ENCODE measurements at places on chromosomes 7 and 10.

GRCh38 chr10:65907199-65907712 lies 1018.6 kb upstream of the LRRTM3 start:
- no peak for DNase-seq

GRCh38 chr10:95133016-95133752 lies 60.9 kb upstream of the ACSM6 start:
- peak; percentile 0 for DNase-seq

- no peak for DNase-seq
Measured at GRCh38 chr10:4780782-4781181, 45.2 kb upstream of the AKR1E2 start.

GRCh38 chr10:122404576-122404975 lies 30.1 kb downstream of the PLEKHA1 start:
- no peak for DNase-seq

DNA sequence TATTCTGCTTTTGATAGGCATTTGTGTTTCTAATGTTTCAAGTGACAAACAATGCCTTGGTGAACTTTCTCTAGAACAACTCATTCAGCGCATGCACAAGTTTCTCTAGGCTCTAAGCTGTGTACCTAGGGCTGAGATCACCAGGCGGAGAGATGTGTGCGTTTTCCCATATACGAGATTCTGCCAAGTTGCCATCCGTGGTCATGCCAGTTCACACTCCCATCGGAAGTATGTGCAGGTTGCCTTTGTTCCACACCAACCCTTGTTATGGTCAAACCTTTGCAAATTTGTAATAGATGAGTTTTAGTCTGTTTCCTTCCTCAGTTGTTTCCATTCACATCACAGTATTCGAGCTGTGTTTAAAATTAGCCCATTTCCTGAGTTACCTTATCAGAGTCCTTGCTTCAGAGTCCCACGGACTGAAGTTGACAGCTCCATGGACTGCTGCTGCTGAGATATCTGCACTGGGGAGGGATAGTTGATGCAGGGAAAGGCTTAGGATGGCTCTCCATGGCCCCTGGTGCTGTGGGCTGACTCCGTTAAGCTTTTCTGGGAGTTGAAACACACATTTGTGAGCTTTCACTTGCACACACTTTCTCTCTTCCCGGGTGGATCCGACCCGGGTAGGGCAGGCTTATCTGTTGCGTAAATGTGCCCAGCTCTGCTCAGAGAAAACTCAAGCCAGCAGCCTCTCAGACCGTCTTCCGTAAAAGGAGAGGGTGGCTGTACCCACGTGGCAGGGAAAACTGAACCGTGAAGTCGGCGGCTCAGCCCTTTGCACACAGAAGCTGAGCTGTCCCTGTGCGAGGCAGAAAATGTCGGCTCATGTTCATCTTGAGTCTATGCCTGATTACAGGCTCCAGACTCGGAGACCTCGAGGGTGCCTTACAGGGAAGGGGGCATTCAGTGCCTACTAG lies 49.4 kb downstream of the HK1 start:
- no peak for DNase-seq

- DNase-seq = no peak
Measured at GRCh38 chr10:44742248-44742647, 168.9 kb upstream of the TMEM72 start.

DNA sequence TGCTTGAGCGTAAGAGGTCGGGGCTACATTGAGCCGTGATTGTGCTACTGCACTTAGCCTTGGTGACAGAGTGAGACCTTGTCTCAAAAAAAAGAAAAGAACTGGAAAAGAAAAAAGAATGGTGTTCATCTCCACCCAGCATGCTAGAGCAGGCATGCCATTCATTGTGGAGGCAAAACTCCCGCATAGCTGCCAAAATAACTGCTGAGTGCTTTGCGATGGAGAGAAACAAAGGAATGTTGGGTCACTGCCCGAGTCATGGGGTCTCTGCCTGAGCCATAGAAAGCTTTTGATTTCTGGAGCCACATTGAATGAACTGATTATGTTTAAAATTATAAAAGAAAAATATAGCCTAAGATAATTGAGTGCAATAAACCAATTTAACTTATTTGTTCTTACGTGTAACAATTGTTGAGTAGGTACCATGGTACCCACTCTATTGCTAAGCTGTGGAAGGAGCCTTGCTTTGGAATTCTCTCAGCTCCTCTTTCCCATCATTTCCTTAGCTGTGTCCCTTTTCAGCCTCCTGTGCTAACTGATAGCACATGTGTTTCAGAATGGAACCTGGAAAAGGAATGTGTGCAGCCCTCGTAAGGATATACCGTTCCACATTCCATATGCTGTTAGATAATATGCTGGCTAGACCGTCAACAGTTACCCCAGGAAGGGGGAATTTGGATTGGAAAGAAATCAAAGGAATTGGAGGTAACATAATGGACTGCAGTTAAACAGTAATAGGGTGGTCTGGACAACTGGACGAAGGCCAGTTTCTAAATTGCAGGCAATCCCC lies 99.0 kb downstream of the KIAA1217 start:
- no peak for DNase-seq

GRCh38 chr7:41203542-41203941 lies 499.3 kb downstream of the INHBA start:
- no peak for DNase-seq

DNA sequence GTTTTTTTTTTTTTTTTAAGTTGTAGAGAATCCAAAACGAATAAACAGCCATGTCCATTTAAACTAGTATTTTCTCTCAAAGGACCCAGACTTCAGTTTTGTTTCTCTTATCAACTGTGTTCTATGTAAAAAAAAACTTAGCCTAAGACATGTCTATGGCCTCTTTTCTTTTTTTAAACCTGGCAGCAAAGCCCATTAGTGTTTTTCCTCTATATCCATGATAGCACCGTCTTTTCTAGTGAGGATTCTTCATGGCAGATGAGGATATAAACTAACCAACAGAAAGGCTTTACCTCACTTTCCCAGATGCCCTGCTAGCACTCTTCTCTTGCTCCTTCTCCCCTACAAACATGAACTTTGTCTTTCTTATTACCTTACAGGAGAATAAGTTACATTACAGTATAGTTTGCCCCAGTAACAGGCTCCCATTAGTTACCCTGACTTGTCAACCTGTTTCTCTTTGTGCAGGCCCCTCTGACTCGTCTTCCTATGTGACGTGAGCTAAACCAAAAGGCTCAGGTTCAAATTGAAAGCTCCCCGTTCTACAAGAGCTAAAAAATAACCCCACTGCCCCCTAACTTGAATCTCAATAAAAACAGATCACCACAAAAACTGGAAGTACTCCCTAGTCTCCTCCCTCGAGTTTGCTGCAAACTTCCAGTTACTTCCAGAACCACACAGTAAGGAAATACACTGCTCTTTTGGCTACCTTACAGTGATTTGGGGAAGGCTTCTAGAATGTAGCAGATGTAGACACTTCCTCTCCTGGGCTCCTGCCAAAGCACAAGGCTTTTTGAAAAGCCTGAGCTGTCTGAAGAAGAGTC lies 20.1 kb downstream of the P4HA1 start:
- no peak for DNase-seq

GRCh38 chr10:49651039-49651835 lies 28.2 kb upstream of the C10orf53 start:
- DNase-seq = no peak

DNA sequence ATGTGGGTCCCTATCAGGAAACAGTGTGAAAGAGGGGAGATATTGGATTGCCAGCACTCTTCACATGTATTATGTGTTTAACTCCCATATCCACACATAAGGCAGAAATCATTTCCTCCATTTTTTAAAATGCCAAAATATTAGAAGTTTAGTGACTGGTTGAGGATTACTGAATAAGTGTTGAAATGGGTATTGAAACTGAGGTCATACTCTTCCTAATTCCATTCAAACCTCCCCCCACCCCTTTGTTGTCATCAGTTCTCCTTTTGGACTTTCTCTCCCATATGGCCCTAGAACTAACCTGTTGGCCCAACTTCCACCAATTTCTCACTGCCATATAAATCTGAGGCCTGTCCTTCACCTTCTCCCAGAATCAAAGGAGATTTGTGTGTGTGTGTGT lies 81.6 kb downstream of the EVX1 start:
- DNase-seq = no peak

GRCh38 chr7:82631998-82632397 lies 188.4 kb upstream of the CACNA2D1 start:
- DNase-seq = no peak

DNA sequence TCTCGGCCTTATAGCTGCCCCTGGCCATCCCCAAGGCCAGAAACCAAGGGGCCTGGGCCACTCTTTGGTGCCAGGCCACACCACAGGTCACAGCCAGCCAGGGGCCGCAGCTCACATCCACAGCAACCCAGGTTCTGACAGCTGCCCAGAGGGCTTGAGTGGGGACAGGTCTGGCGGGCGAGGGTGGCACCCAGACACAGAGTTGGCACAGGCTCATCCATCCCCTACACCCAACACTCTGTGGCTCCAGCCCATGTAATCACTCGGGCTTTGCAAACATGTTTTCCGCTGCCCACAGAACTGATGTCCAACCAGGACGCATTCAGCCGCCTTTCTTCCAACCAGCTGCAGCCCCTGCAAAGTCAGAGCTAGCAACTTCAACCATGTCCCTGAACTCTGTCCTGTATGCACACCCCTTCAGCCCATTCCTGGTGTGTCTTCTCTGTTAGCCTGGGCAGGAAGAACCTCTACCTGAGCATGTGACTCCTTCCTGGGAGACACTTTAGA lies 57.7 kb upstream of the PPP2R2D start:
- DNase-seq = no peak

DNA sequence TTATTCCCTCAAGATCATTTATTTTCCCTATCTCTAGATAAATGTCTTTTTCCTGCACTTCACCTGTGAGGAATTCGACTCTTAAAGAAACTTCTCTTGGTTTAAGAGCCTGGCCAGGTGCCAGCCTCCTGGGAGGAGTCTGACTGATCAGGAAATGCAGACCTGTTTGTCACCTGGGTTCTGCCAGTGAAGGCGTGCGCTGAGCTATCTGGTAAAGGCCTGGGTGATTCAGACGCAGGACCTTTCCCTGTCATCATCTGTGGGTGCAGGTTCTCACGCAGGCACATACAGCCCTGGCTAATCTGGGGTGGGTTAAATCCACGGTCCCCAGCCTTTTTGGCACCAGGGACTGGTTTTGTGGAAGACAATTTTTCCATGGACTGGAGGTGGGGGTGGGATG lies 65.3 kb upstream of the AQP1 start:
- no peak for DNase-seq

GRCh38 chr7:142384493-142384922 lies 126.7 kb upstream of the PRSS58 start:
- no peak for DNase-seq

DNA sequence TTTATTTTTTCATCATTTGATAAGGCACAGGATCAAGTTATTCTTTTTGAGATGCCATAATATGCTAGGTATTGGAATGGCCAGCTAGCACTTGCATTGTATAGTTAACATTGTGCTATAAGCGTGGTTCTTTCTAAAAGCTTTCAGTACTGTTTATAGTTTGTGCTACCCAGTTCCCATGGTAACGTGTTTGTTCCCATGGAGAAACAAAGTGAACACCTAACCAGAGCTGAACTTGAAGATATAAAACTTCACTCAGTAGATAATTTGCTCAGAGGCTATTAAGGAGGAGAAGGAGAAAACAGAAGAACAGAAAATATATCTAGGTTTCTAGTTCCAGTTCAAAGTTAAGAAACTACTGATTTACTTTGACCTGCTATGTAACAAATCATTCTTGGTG lies 23.6 kb upstream of the ITGB8 start:
- DNase-seq = peak; percentile 47

DNA sequence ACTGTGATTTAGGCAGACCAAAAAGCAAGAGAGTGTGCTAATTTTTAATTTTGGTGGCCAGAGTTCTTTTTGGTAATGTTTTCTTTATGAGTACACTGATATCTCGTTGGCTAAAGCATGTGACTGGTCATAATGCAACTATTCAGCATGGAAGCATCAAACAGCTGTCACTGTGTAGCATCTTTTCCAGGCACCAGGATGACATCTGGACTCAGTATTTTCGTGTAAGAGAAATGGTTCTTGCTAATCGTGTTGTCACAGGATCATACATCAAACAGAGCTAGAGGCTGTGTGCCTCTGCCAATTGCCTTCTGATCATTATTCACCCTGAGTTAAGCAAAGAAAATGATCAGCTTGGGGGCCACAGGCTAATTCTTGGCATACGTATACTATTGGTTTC lies 118.9 kb downstream of the SND1 start:
- DNase-seq = no peak

DNA sequence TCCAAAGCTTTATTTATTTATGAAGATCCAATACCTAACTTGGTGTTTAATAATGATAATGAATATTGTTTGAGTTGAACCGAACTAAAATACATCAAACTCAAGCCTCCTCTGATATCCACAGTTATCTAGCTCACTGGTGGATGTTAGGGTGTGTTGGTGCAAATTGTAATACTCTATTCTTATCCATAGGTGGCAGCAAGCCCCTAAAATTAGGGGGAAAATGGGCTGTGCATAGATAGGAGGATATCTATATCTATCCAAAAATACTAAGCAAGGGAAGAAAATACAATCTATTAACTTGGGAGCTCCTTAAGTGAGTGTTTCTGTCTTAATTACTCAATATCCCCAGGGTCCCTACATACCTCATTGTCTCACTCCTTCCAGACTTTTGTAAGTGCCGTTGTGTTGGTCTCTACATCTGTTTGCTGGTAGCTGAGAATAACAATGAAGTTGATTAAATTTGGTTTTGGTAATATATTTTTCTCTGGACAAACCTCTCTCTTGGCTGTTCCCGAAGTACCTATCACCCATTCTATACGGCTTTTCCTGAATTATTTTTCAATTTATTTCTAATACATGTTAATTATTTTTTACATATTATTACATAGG lies 55.0 kb upstream of the VWDE start:
- DNase-seq = peak; percentile 45

GRCh38 chr7:158164101-158165095 lies 423.2 kb downstream of the PTPRN2 start:
- no peak for DNase-seq

DNA sequence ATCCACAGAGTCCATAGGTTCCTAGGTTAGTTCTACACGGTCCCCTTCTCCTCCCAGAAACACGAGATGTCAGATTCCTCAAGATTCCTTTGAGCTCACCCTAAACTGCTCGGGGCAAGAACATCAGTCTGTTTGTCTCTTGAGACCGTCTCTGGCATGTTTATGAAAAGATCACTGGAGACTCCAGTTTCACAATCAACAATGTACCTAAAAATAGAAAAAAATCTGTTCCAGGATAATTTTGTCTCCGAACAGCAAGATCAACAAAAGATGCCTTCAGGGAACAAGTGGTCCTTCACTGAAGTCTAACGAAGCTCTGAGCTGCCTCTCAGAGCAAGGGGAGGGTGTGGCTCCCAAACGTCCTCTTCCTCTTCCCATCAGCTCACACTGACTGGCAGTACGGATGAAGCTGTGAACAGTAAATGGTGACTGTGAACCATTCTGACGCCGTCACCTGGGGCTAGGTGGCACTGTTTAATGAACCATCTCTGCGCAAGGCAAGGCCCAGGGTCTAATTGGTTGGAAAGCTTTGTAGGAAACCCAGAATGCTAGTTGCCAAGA lies 156.2 kb upstream of the LYZL1 start:
- no peak for DNase-seq

GRCh38 chr7:39085189-39085588 lies 107.5 kb downstream of the POU6F2 start:
- no peak for DNase-seq

GRCh38 chr7:27746978-27747377 lies 7.0 kb downstream of the TAX1BP1 start:
- no peak for DNase-seq
